ENCODE measurements at places on chromosomes 4 and X.

DNA sequence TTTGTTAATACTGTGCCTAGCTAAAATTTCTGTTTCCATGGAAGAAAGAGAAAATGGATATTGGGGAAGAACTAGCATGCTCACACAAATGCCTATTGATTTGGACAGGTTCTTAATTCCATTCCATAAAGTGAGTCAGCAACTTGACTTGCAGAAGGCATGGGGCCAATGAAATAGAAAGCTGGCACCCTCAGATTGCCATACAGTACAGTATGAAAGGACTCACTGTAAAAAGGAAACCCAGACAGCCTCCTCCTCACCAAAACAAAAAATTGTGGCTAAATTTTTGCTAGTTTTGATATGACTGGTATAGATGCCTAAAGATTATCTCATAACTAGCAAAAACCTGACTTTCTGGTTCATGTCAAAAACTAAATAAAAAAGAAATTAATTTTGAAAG is 11.2 kb upstream of the TAB3 start:
- DNase-seq: no peak

GRCh38 chr4:146650034-146650433 is 11.3 kb downstream of the POU4F2 start:
- DNase-seq: no peak

- DNase-seq: peak; percentile 64
Observed at GRCh38 chrX:153875391-153876111, 10.4 kb downstream of the L1CAM start.

DNA sequence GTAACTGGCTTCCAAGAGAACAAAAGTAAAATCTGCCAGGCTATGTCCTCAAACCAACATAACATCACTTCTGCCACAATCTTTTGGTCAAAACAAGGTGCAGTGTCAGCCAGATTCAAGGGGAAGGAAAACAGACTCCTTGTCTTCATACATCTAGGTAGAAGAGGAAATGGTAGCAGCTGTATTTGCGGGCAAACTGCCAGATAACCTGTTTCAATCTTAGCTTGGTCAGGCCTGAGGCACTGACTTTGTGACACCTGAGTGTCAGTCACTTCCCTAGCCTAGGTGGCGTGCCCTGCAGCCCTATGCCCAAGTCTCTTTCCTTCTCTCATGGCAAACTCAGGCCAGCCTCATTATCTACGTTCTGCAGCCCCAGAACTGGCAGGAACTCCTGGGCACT is 146.2 kb upstream of the JADE1 start:
- DNase-seq: no peak

DNA sequence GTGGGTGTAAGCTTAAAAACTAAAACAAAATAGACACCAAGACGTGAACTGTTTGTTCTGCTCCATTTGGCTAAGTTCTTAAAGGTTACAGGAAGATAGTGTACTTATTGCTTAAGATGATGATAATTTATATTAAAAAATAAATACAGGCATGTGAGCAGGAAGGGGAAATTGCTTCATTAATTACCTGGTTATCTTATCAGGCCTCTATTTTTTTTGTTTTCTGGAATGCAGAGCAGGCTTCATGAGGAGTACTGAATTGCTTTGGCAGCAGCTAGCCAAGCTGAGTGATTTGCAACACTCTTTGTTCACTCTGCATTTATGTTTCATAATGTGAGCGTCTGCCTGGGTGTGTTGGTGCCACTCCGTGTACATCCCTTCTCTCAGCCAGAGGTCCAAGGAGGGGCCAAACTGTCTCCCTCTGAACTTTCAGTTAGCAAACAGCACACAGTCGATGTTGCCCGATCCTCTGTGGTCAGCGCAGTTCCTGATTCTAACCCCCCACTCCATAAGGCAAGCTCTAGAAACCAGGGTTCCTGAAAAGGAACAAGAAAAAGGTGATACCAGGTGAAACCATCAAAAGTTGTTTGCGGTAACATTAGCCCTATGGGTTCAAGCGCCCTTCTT is 348.2 kb downstream of the SPRY1 start:
- peak; percentile 37 for DNase-seq

DNA sequence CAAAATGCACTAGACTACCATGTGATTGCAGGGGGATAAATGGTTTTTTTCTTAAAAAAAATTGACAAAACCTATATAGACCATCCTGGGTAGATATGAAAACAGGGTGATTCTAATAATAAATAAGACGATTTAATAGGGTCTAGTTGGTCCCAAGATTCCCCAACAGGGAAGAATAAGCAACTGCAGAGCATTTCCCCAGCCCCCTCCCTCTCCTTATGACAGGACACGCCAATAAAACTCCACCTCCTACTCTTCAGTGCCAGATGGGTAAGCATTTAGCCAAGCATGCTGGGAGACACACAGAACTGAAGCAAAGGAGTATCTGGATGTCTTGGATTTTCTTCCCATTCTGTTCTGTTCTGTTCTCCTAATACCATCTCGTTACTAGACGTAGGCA is at the start of gene BRS3:
TSS of gene BRS3 (plus strand) at position 301 of the 400 bp plus-strand sequence. CDS start 168 bp downstream, outside the sequence.
- DNase-seq: no peak

DNA sequence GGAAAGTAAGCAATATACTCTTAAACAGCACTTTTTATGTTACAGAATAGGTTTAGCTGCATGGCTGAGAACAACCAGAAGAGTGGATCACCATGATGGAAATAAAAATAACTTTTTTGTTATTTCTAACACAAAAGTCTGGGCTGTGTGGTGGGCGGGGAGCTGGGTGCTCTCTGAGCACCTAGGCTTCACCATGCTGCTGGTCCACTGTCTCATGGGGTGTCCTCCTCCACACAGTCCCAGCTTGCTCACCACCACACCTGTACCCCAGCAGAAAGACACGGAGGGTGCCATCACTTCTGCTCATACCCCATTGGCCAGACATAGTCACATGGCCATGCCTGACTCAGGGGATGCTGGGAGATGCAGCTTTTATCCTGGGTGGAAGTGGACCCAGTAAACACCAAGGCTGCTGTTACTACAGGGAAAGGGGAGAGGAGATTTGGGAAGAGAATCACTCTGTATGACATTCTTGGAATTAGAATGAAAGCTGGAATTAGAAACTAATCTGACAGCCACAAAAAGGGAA is 45.0 kb downstream of the CPZ start:
- DNase-seq: no peak

GRCh38 chrX:84715315-84715714 is 213.1 kb upstream of the HDX start:
- no peak for DNase-seq

GRCh38 chr4:10275696-10276095 is 159.1 kb upstream of the WDR1 start:
- no peak for DNase-seq

DNA sequence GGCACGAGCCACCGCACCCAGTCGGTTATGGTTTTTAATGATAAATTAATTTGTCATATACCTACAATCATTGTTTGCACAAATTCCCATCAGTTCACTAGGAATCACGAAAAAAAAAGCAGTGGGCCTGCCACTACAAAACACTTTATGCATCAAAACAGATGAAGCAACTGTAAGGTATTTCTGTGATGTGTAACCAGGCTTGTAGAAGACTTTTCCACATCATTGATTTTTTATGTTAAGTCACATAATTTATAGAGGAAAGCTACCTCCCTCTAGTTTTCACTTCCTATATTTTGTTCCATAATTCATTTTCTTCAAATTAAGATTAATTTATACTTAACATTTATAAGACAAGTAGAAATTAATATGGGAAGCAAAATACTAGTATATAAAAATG is 6.7 kb upstream of the FAM200B start:
- no peak for DNase-seq

DNA sequence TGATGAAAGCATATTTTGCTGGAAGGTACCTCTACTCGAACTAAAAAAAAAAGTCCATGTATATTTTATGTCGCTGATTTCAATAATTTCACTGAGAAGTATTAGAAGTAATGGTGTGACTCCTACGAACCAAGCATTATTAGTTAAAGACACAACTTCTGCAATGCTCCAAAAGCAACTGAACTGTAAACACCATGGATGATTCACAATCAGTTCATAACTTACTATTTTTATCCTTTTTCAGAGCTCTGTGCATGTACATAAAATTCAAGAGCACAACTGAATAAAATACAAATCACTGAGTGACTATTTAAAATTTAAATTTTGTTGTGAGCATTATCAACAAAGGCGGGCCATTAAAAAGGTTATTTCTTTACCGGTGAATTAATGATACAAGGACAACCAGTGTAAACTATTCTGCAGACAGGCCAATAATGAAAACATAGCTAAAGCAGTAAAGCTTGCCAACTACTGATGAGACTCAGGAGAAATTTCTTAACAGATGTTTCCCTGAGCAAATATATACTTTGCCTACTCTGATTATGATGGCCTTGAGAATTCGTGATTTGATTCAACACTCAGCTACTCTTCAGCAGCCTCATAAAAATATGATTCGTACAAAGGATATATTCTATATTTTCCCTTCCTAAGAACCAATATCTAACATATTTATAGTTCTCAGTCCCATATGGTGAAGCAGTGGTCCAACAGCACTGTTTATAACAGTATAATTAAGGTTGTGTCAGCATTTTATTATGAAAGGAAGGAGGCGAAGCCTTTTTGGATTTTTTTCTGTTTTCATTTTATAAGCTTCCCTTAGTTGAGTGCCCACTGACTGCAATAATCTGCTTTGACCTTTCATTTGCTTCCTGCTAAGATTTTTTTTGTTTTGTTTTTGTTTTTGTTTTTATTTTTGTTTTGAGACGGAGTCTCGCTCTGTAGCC is 62.8 kb upstream of the NEIL3 start:
- no peak for DNase-seq

DNA sequence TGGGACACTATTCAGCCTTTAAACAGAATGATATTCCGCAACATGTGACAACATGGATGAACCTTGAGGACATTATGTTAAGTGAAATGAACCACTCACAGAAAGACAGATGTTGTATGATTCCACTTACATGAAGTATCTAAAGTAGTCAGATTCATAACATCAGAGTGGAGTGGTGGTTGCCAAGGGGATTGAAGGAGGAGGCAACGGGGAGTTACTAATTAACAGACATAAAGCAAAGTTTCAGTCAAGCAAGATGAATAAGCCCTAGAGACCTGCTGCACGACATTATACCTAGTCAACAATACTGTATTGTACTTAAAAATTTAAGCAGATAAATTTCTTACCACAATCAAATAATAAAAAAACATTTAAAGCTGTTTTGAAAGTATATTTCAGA is 105.0 kb upstream of the NR0B1 start:
- peak; percentile 11 for DNase-seq

Measured in hepatocyte (in vitro differentiated cells).